Stimulated activated CD4-positive, alpha-beta T cell treated with anti-CD3 and anti-CD28 coated beads, Interleukin-1b, Interleukin-23, amount 100 ng/mL, for 1 hour (primary cell): ENCODE measurements at places on chromosomes 16 and 17.

- no peak for DNase-seq
These were observed 206.3 kb upstream of the TOM1L1 start for GRCh38 chr17:54694287-54694887.

GRCh38 chr17:45155483-45155882, 6.2 kb upstream of the HEXIM2 start:
- no peak for DNase-seq

DNA sequence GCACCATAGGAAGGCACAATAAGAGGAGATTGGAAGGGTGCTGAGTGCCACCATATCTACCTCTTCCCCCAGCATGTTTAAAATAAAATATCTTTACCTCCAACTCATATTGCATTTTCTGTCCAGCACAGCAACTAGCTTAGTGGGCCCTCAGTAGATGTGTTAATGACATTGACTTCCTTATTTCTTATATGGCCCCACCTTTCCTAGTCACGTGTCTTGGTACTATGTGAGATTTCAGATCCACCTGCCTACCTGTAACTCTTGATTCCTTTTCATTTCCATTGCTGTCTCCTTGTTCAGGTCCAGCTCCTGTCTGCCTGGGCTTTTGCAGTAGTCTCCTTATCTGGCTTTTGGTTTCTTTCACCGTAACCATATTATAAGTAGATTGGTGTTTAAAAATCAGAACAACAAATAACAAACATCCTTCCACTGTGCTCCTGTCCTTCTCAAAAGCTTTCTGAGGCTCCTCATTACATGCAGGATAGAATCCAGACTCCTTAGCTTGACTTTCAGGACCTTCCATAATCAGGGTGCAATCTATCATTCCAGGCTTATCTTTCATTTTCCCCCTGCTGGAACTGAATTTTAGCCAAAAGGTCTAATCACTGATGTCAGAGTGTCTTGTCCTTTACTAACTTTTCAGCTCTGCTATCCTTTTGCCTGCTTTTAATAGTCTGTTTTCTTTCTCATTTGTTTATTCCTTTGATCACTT, 71.3 kb downstream of the FTO start:
- DNase-seq = no peak

- no peak for DNase-seq
These were observed 12.2 kb downstream of the WFIKKN2 start for GRCh38 chr17:50847566-50847965.

- DNase-seq = no peak
These were observed 115.1 kb downstream of the MRTFB start for GRCh38 chr16:14186007-14186794.

- no peak for DNase-seq
These were observed 36.2 kb upstream of the TEKT3 start for GRCh38 chr17:15377616-15378015.

DNA sequence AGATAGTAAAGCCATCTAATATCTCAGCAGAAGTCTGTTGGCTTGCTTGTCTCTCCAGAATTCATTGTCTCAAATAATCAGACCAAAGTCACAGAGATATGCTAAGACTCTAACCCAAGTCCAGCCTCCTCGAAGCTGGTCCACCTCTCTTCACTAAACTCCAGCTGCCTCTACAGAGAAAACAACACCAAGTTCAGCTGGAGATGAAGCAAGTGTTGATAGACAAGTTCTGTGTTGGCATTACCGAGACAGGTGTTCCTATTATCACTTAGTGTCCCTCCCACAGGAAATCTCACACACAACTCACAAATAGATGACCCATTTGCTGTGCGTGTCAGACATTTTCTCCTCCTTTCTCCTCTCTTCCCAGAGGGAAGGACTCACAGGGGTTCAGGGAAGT, 164.4 kb upstream of the ANKFN1 start:
- no peak for DNase-seq

GRCh38 chr17:22411185-22411784, 719.0 kb downstream of the KCNJ18 start:
- no peak for DNase-seq

- DNase-seq = no peak
These were observed 32.6 kb downstream of the PPL start for GRCh38 chr16:4904108-4904941.

- DNase-seq = no peak
These were observed 28.0 kb downstream of the NXN start for GRCh38 chr17:951325-952132.

GRCh38 chr17:75237100-75238014, 24.0 kb downstream of the GGA3 start:
- DNase-seq = no peak

DNA sequence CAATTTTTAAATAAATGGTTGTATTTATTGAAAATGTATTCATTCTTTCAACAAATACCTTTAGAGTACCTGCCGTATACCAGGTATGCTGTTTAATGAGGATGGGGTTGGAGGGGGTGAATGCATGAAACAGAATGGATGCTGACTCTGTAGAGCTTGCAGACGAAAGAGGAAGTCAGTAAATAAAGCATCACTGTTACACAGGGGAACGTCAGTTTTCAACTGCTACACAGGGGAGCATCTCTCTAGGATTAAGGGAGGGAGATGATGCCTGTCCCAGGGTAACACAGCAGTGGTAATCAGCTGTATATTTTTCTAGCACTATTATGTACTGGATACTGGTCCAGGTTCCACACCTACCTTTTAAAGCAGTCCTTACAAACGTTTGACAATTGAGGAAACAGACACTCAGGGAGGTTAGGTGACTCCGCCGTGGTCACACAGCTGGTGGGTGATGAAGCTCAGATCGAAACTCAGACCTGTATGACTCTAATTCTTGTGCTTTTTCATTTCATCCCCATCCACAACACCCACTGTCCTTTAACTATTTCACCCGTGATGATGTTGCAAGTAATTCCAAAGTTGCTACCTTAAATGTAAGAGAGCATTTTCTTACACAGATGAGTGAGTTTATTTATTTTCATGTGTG, 452.1 kb upstream of the HSBP1 start:
- DNase-seq = no peak

DNA sequence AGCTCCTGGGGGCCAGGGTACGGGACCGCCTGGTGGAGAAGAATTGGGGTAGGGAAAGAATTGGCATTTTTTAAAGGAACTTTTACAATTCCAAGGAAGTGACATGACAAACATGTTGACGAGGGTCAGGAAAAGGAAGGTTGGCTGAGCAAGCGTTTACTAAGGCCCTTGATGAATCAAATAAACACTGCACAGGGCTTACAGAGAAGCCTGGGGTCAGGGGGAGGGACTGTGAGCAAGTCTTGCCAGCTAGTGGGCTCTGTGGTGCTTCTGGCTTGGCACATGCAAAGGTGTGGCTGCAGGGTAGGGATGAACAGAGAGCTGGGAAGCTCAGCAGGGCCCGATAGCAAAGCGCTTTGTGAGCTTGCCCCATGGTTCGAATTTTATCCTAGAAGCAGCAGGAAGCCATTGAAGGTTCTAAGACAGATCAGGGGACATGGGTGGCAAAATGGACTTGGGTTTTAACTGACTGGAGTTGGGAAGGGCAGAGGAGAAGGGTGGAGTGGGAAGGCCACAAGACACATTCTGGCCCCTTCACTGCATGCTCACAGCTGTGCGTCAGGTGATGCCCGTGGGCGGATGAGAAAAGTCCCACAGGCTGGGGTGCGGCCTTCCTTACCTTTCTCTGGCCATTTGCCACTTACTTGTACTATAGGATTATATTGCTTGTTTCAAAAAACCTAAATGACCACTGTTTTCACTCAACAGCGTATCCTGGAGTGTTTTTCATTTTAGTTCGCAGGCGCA, 117.8 kb downstream of the SOCS1 start:
- DNase-seq = no peak

- DNase-seq = no peak
These were observed 1.5 kb downstream of the GRIN2A start for GRCh38 chr16:10180771-10181163.

DNA sequence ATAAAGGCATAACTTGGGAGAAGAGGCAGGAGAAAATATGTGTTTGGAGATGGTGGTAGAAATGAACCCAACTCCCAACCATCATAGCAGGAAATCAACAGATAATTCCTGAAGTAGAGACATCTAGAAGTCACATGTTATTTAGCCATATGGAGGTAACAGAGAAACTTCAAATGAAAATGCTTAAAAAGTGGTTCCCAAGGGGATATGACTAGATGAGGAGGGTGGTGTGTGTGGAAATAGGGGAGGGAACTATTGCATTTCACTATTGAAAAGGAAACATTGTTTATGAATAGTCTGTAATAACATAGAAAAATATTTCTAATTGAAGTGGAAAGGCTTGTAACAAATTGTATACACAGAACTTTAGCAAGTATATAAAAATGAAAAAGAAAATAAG, 412.0 kb downstream of the SHISA9 start:
- no peak for DNase-seq

DNA sequence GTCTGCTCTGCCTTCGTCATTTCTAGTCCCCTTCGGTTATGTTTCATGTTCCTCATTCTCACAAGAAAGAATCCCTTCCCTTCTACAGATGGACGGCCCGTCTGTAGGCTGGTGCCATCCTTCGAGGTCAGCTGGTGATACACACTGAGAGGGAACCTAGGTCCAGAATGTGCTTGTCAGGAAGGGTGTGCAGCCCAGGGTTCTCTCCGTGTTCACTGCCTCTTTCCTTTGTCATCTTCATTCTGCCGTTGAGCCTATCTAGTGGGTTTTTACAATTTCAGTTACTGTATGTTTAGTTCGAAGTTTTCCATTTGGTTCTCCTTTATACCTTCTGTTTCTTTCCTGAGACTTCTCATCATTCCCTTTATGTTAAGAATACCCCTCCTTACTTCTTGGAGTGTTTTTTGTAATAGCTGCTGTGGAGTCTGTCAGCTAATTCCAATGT, 18.9 kb downstream of the KIAA0513 start:
- no peak for DNase-seq

- no peak for DNase-seq
These were observed 133.0 kb upstream of the GSE1 start for GRCh38 chr16:85479972-85480726.

DNA sequence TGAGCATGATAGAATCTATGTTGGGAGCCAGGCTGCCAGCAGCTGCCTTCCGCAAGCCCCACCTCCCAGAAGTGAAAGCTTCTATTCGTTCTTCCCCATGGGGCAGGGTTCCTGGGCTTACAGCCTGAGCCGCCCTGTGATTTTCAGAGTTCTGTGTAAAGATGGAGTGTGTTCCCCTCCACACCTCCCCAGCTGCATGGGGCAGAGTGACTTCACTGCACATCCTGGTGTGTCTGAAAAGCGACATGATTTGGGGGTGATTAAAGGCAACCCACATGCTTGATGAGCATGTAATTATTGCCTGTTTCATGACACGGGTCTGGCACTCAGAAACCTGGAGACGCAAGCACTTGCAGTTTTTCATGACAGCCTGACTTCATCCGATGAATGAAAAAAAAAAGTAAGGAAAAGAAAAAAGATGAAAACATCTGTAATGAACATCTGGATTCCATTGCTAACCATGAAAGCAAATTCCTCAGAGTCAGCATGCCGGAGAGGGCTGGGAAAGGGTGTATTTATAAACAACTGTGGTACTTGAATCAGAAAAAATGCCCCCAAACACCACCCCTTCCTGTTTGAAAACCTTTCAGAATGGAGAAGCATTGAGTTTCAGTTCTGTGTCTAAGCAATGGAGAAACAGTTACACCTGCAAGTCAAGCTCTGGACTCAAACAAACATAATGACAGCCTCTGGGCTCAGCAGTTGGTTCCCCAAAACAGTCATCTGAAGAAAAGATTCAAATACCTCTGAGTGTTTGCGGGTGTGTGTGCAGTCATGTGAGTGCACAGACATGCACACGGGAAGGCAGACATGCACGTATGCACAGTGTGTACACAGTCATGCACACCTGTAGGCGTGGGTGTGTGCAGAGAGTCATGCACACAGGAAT, 266.0 kb downstream of the ENGASE start:
- DNase-seq = no peak

DNA sequence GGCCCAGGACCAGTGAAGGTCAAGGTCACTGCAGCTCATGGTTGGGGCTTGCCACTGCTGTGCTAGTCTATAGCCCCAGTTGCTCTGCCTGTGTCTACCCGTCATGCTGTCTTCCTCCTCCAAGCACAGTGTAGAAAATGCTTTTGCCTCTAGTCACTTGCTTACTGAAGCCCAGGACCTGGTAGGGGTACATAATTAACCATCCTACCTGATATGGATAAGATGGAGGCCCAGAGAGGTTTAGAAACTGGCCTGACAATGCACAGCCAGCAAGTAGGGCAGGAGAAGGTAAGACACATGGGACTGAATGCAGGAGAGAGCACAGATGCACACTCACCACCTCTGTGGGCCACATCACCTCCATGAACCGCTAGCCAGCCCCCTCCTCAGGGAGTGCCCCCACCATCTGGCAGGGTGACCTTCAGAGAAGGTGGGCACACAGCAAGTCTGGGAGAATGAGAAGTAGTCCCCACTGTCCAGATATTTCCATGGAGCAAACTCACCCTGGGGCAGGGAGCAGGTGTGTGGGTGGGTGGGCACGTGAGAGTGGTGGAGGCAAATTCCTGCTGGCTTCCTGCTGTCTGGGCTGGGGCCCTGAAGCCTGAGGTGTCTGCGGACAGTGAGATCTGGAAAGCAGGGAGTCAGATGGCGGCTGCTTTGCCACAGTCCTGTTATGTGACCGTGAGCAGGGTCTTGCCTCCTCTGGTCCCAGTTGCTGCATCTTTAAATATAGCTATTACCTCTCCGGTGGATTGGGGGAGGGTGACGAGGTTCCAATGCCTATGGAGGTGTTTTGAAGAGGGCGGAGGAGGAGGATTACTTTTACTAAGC, 1.0 kb downstream of the CX3CL1 start:
- no peak for DNase-seq

DNA sequence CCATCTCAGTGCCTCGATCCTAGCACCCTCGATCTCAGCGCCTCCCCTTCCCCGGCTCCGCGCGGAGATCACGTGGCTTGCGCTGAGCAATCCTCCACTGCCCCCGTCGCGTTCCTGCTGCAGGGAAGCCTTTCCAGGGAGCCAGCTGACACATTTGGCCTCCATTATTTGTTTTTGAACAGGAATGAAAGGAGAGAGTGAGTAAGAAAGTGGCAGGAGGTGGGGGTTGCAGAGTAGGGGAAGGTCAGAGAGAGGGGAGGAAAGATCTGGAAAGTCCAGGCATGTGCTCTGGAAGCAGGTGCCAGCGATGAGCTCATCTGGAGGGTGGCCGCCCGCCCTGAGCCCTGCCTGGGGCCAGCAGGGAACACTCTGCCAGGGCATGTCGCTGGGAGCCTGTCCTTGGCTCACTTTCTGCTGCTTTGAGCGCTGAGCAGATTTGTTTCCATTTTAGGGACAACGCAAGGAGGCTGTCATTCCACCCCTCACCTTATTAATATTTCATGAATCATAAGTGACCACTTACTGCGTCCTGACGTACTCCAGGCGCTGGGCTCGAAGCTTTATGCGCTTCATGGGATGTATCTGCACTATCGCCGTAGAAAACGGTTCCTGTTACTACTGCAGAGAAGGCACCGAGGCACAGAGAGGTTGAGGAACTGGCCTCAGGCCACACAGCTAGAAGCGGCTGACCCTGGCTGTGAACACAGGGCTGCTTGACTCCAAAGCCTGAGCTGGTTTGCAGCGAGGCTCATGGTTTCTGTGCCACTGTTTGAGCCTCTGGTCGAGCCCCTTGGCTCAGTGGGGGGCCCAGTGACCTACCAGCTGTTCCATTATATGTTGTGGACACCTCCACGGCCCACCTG, 283.1 kb downstream of the SEC14L1 start:
- no peak for DNase-seq

GRCh38 chr17:58028578-58028977, 21.5 kb upstream of the SRSF1 start:
- no peak for DNase-seq
